Activated naive CD8-positive, alpha-beta T cell treated with anti-CD3 and anti-CD28 coated beads for 36 hours (primary cell): ENCODE measurements at places on chromosomes 12 and 14.

GRCh38 chr12:73308079-73308478 lies 1035.9 kb downstream of the TRHDE start:
- no peak for DNase-seq

- DNase-seq = peak; percentile 69
These were observed 60.7 kb downstream of the PLEKHG3 start for GRCh38 chr14:64764641-64765520.

DNA sequence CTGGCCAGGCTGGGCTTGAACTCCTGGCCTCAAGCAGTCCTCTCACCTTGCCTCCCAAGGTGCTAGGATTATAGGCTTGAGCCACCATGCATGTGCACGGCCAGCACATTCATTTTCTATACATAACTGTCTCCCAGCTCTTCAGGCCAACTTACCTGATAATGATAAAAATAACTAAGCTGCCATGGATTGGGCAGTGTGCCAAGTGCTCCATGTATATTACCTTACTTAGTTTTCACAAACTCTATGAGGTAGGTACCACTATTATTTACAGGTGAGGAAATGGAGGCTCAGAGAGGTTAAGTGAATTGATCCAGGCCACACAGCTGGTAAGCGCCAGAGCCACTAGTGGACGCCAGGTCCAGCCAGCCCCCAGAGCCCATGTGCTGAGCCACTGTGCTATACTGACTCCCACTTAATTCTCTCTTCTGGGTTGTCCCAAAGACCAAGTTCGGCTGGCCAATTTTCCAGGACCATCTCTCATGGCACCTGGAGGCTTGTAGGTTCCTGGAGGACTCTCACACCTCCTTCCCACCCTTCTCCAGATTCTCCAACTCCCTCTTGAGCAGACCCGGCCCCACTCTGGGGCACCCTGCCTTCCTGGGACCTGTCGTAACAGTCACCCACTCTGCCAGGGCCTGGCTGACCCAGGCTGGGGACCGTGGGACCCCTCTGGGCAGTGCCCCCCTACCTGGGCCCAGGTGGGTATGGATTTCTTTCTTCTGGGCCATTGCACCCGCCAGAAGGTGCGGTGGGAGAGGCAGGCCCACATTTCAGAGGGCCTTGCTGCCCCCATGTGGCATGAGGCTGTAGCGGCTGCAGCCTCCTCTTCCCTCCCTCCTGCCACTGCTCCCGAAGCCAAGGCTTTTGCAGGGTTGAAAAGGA lies 30.2 kb upstream of the CIPC start:
- DNase-seq = peak; percentile 59

GRCh38 chr14:27916326-27916725 lies 850.3 kb upstream of the FOXG1 start:
- no peak for DNase-seq

DNA sequence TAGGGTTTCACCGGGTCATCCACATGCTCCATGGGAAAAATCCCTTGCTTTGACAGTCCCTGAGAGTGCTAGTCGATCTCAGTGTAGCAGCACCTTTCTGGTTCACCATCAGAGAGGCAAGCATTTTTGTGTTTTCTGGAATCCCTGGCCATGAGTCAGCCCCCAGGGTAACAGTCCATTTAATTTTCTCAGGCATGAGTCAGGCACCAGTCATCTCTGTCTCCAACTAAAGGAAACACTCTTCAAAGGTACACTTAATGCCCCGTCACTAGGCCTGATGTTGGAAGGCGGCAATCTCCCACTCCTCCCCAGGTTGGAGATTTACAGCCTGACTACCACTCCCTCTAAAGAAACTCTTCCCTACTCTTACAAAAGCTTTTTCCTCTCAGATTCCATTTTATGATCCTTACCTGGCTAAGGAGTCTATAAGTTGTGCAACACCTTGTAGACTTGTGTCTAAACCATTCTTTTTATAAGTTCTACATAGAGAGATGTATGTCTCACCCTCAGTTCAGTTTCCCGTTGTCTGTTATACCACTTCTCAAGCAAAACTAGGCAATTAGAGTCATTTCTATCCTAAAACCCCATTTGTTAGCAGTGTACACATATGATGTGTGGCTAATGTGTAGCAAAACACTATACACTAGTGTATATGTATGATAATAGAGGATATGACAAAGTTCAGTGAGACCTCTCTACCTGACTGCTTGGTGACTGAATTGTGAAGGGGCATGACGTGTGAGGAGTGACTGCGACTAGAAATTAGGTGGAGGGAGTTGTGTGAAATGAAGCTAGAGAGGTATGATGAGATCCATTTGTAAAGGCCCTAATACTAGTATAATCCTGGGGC lies 24.6 kb downstream of the TMEM19 start:
- DNase-seq = no peak

- DNase-seq = no peak
These were observed 30.1 kb upstream of the MAP1LC3B2 start for GRCh38 chr12:116529048-116529447.

DNA sequence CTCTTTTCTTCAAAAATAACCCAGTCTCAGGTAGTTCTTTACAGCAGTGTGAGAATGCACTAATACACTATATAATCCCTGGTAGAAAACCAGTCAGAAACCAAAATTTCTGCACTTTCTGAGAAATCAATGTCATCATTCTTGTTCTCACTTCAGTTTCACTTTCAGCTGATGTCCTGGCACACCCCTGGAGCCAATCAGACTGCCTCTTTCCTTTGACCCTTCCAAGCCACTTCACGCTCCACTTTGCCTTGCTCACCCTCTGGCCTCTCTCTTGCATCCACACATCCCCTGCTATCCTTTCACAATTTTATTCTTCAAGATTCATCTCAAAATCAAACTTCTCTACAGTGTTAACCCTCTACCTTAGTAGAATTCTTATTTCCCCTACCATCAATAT lies 181.1 kb downstream of the ASCL1 start:
- DNase-seq = no peak

DNA sequence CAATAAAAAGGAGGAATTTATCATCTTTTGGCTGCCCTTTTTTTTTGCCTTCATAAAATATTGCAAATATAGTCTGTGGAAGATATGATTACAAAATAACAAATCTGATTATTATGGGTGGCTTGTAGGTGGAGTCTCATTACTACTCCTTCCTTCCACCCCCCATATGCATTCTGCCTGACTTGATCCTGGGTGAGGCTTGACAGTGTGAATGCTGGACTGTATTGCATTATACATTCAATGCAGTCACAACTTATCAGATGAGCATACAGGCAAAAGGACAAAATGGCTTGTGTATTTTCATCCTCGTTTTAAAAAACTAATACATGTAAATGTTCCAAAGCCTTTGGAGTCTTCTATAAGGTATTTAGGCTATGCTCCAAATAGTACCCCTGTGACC lies 186.3 kb downstream of the ANO4 start:
- no peak for DNase-seq

DNA sequence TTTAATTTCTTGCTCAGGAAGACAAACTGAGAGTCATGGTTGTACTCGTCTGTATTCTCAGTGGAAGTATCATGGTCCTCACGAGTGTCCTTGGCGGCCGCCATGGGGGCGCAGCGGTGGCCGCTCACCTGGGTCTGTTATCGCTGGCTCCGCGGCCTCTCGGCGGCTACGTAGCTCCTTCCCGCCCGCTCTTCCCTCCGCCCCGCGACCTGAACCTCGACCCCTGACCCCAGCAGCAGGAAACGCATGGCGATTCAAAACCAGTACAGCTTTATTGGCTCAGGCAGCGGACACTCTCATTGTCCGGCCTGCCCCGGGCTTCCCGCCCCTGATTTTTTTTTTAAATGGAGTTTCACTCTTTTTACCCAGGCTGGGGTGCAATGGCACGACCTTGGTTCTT lies 80.8 kb downstream of the E2F7 start:
- no peak for DNase-seq

GRCh38 chr12:91965781-91966180 lies 179.9 kb downstream of the BTG1 start:
- no peak for DNase-seq

- DNase-seq = no peak
These were observed 96.7 kb upstream of the NOVA1 start for GRCh38 chr14:26694521-26694920.

DNA sequence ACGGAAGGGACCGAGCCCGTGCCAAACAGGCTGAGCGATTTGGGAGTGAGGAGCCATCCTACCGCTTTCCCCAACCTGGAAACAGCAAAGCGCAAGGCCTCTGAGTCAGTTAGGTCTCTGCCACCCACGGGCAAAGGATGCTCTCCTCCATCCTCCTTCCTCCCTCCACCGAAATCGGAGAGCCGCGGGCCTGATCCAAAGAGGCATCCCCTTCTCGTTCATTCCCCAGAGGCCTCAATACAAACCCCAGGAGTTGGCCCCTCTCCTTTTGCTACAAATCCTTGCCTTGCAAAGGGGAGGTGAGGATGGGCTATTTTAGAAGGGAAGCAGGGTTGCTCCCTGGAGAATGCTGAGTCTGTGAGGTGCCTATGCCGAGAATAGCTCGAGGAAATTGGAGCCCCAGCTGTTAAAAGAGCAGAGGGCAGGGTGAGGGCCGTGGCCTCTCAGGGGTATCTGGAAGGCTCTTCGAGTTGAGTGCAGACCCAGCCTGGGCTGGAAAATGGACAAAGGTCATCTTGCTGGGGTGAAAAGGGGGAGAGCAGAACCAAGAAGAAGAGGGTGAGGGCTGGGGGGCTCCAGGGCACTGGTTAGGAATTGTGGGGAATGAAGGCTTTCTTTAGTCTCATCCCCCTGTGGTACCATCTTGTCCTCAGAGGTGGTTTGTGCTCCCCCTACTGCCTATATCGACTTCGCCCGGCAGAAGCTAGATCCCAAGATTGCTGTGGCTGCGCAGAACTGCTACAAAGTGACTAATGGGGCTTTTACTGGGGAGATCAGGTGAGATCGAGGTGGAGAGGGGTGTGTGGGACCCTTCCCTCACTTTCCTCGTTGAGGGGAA lies 1.1 kb downstream of the TPI1 start:
- DNase-seq = no peak

GRCh38 chr14:45068396-45068795 lies 15.5 kb upstream of the PRPF39 start:
- DNase-seq = no peak

DNA sequence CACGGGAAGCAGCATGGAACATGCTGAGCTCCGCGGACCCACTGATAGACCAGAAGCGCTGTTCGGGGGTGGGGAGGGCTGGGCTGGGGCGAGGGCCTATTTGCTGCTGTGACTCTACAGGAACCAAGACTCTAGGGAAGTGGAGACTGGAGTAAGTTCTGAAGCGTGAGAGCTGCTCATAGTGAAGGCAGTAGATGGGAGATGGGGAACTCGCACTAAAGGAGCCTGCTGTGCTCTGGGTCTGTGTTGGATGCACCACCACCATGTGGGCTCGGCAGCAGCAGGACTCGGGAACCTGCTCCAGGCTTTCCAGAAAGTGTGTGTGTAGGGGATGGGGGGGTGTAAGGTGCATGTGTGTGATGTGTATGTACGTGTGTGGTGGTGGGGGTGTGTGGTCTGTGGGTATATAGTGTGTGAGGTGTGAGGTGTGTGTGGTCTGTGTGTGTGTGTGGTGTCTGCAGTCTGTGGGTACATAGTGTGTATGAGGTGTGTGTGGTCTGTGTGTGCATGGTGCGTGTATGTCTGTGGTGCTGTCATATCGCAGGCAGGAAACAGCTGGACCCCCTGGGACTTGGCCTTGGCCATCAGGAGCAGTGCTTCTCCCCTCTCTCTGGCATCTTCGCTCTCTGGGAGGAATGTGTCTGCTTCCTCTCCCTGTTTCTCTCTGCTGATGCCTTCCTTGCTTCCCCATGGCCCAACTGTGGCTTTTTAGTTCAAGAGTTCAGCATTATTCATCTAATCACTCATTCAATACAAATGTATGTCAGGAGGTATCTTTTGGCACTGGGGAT lies 378.9 kb downstream of the FUT8 start:
- no peak for DNase-seq

DNA sequence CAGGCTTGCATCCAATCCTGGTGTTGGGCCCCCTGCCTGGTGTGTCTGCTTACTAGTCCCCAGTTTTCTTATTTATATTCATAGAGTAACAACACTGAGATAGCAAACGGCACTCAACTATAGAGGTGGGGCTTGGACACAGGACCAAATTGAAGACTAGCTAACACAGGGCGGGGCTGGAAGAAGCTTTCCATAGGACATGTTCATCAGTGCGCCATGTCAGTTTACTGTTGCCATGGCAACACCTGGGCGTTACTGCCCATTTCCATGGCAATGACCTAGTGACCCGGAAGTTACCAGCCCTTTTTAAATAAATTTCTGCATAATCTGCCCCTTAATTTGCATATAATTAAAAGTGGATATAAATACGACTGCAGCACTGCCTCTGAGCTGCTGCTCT lies 275.5 kb upstream of the TMEM132C start:
- DNase-seq = no peak

DNA sequence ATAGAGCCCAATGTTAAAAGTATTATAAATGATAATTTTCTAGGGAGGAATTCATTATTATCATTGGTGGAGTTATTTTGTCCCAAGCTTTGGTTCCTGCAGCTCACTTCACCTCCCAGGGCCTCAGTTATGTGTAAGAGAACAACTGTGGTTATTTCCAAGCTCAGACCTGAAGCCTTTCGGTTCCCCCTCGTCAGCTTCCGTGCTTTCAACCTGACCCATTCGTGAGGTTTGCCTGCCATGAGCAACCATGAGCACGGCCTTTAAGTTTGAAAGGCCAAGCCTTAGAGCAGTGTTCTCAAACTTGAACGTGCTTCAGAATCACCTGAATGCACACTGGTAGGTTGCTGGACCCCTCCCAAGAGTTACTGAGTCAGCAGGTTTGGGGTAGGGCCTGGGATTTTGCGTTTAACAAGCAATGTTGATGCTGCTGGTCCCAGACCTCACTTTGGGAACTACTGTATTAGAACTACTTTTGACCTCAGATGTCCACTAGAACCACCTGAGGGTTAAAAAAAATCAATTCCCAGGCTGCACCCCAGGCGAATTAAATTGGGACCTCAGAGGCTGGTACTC lies 133.0 kb upstream of the PRMT8 start:
- DNase-seq = no peak

GRCh38 chr12:49277466-49277865 lies 12.6 kb downstream of the TUBA1C start:
- DNase-seq = no peak

DNA sequence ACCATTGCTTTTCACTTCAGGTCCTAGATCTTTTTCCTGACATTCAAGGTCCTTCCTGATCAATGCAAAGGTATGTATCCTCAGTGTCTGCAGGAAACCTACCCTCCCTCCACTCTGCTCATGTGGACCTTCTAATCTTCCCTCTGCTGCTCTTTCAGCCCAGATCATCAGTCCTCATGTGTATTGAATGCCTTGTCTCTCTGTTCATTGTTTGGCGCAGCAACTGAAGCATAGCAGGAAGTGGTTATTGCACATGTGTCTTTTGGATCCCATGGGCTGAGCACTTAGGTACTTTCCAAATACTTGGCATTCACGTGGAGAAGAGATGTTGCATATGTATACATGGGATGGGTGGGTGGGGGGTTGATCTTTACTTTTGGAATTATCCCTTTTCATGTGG lies 4.3 kb upstream of the NIN start:
- DNase-seq = no peak

- DNase-seq = no peak
These were observed 12.4 kb downstream of the ZBTB42 start for GRCh38 chr14:104813286-104813685.

- DNase-seq = no peak
These were observed 13.9 kb downstream of the ASPG start for GRCh38 chr14:104099096-104100041.

GRCh38 chr12:122895320-122895703 lies 612 bp downstream of the VPS37B start:
- no peak for DNase-seq
